ENCODE measurements at places on chromosomes 12 and 14.

GRCh38 chr14:95892142-95892541 lies 15.5 kb downstream of the TUNAR start:
- DNase-seq, result no peak

DNA sequence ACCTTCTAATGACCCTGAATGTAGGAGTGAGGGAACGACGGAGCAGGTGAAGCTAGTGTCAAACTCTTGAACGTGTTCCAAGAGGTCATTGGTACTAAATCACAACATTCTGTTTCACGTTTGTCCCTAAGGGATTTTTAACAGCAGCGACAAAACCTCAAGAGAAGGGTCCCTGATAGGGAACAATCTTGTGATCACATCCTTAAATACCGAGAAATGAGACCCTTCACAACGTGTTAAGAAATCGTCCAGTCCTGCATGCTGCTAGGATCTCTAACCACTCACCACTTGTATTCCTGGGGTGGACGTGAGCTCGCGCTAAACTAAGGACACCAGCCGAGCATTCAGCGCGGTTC lies 134.1 kb upstream of the KRAS start:
- DNase-seq, result no peak

GRCh38 chr12:127083008-127083949 lies 1183.7 kb upstream of the TMEM132C start:
- peak; percentile 75 for DNase-seq

DNA sequence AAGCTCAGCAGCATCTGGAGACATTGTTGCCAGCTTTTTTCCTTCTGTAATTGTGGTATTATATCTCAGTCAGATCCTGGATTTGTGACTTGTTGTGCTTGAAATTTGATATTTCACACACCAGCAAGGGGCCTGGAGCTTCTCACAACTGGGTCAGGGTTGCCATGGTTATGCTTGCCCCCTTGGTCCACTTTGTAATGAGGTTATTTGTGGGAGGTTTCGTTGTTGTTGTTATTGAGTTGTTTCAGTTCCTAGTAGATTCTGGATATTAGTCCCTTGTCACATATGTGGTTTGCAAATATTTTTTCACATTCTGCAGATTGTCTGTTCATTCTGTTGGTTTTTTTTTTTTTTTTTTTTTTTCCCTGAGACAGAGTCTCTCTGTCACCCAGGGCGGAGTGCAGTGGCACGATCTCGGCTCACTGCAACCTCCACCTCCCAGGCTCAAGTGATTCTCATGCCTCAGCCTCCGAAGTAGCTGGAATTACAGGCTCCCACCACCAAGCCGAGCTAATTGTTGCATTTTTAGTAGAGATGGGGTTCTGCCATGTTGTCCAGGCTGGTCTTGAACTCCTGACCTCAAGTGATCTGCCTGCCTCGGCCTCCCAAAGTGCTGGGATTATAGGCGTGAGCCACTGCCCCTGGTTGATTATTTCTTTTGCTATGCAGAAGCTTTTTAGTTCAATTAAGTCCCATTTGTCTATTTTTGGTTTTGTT lies 80.6 kb upstream of the ETV6 start:
- no peak for DNase-seq

DNA sequence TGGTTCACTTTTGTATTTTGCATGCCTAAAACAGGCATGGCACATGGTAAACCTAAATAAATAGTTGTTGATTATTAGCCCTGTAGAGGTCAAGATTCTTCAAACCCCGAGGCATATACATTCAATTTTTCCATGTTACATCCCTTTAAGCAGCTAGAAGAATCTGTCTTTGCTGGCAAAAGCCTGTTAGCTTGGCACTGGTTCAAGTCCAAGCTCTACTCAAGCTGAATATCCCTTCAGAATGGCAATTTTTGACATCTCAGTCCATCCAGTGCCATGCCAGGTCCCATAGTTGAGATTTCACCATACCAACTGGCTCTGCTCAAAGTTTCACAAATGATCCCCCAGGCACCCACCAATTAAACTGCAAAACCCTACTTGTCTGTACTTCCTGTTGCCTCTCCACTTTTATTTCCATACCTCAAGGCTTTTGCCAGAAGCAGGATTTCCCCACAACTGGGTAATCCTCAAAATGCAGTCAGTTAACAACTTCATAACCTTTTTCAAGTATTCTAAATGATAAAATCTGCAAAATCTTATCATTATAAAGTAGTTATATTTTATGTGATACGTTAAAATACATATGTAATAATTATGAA lies 9.0 kb upstream of the DCN start:
- DNase-seq, result no peak

DNA sequence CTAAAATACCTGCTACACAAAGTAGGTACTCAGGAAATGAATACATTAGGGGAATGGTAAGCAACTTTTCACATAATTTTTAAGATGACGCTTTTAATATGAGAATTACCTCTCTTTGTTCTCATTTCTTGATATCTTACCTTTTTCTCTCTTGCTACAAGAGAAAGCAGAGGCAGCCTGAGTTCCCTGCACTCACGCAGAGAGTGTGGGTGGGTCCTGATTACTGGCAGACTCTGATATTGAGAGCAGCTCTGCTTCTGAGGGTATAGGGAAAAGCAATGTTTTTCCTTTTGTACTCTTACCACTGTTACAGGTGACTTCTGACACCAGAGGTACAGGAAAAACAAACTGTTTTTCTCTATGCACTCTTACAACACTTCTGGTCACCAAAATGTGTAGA lies 420.2 kb upstream of the TMTC1 start:
- no peak for DNase-seq

DNA sequence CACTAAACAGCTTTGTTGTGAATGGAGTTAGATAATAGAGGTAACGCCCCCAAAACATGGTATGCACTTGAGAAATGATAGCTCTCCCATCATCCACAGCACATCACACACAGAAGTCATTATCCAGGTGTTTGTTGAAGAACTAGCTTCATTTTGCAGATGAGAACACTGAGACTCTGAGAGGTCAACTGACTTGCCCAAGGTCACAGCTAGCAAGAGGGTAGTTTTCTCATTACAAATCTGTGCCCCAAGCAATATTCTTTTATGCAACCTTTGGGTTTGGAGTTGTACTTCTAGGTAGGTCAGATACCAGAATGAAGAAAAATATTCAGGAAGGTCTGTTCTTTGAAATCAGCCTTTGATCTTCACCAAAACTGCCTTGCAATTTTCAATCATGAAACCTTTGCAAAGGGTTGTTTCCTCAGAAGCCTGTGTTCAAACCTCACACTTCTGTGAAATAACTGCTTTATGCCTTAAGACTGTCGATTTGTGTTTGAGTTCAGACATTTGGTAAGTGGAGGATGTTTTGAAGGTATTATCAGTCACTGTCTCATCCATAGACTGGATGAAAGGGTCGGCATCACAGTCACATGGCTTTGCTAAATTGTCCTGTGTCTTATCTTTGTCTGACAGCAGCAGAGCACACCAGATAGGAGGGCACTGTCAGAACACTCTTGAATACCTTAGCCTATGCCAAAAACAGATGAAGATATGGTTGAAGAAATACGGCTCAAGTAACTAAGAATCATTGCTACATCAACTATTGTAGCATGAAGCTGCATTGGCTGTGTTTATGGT lies 233.2 kb upstream of the BTG1 start:
- no peak for DNase-seq

- DNase-seq, result peak; percentile 42
Measured at GRCh38 chr12:27083861-27084394, 1.6 kb upstream of the C12orf71 start.

DNA sequence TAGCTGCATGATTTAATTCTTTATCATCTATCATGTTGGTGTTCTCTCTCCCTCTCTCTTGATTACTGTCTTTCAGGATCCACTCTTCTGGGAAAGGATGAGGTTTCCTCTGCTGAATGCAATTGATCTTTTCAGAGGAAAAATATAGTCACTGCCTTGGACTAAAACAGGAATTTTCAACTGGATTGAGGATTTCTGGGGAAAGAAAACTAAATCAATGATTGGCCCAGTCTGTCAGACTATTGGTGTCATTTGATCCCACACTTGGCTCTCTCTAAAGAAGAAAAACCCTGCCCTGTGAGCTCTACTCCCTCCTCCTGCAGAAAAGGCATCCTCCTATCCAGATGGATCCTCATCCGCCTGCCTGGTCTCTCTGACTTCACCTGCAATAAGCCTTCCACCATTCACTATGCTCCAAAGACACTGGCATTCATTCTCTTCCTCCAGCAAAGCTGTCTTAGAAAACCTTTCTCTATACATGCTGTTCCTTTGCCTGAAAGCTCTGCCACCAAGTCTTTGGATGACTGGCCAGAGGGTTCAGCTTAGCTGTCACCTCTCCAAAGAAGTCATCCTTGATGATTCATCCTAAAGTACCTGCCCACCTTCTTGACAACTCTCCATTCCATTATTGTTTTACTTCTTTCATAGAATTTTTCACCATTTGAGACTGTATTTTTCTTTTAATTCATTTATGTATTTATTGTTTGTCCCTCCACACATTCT lies 127.7 kb upstream of the CAND1 start:
- DNase-seq, result no peak

DNA sequence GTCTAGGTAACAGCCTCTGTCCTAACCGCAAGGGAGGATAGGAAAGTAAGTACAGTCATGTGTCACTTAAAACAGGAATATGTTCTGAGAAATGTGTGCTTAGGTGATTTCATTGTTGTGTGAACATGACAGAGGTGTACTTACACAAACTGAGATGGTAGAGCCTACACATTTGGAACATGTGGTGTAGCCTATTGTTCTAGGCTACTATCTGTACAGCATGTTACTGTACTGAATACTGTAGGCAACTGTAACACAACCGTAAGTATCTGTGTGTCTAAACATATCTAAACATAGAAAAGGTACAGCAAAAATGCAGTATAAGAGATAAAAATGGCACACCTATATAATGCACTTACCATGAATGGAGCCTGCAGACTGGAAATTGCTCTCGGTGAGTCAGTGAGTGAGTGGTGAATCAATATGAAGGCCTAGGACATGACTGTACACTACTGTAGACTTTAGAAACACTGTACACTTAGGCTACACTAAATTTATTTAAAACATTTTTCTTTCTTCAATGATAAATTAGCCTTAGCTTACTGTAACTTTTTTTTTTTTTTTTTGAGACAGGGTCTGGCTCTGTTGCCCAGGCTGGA lies 13.2 kb upstream of the MDM2 start:
- no peak for DNase-seq

DNA sequence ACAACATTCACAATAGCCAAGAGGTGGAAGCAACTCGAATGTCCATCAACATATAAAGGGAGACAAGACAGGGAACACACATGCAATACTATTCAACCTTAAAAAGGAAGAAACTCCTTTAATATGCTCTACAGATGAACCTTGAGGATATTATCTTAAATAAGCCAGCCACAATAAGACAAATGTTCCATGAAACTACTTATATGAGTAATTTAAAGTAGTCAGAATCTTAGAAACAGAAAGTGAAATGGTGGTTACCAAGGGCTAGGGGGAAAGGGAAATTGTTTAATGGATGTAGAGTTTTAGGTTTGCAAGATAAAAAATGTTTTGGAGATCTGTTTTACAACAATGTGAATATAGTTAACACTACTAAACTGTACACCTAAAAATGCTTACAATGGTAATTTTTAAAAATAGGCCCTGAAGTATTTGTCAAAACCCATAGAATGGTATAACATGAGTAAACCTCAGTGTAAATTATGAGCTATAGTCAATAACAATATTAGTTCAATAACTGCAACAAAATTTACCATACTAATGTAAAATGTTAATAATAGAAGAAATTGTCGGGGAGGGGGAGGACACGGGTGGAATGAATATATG lies 71.1 kb downstream of the EGLN3 start:
- DNase-seq, result no peak

GRCh38 chr14:78202163-78202562 lies 32.0 kb downstream of the NRXN3 start:
- no peak for DNase-seq

- DNase-seq, result no peak
Measured at GRCh38 chr12:94111302-94111701, 37.1 kb upstream of the PLXNC1 start.

GRCh38 chr14:95361373-95362137 lies 41.8 kb upstream of the CLMN start:
- DNase-seq, result peak; percentile 18

DNA sequence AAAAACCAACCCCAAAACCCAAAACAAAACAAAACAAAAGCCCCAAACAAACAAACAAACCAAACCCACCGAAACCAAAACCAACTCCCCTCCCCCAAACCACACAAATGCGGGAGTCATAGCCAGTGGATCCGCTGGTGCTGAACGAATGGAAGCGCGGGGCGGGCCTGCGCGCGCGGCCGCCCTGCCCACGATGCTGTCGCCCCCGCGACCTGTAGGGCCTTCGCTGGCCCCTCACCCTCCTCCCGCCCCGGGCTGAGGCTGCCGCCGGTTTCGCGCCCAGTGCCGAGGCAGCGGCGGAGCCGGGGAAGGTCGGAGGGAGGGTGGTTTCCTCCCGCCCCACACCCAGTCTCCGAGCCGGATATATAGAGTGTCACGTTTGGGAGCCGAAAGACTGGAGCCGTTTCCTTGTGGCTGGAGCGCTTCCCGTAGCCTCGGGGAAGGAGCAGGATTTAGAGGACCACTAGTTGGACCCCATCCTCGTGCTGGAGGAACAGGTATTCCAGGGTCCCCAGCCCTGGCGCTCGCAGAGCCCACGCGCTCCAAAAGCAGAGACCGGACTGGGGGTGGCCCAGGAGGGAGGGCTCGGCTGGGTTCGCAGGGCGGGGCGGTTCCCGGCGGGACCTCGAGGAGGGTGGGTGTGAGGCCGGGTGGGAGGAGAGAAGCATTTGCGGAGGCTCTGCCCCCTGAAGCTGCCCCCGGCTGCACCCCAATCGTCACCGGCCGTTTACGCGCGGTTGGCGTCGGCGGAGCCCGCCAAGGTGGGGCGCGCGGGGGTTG lies at the start of gene FAR2:
FAR2 (plus strand) TSS at position 368 of the 780 bp plus-strand sequence. CDS start 121,172 bp downstream, outside the sequence.
- DNase-seq, result peak; percentile 38

- peak; percentile 72 for DNase-seq
Measured at GRCh38 chr12:113245695-113246477, 24.6 kb downstream of the TPCN1 start.

GRCh38 chr14:24367514-24368211 lies at the start of gene NFATC4:
Gene NFATC4, plus strand, starts transcription at chr14:24368184. Its CDS starts 157 bp downstream, at chr14:24368341.
- DNase-seq, result peak; percentile 92

GRCh38 chr12:3998968-3999792 lies 126.0 kb upstream of the PARP11 start:
- no peak for DNase-seq
